ENCODE measurements at places on chromosomes 2 and 18. TPM values are rescaled to one million over a fixed set of nuclear protein-coding genes. Genes with fewer than 3 reads are reported as not detected.

The INO80C gene
- total RNA-seq = 23.1 TPM

The MAL gene
- 160 TPM for total RNA-seq

The LRRTM4 gene
- total RNA-seq = not detected

The LRP1B gene
- total RNA-seq = not detected

The MYO1B gene
- 1.3 TPM for total RNA-seq
